ENCODE measurements at places on chromosomes 5 and 9.

- no peak for DNase-seq
Observed at GRCh38 chr9:137710704-137711103, 91.9 kb downstream of the EHMT1 start.

DNA sequence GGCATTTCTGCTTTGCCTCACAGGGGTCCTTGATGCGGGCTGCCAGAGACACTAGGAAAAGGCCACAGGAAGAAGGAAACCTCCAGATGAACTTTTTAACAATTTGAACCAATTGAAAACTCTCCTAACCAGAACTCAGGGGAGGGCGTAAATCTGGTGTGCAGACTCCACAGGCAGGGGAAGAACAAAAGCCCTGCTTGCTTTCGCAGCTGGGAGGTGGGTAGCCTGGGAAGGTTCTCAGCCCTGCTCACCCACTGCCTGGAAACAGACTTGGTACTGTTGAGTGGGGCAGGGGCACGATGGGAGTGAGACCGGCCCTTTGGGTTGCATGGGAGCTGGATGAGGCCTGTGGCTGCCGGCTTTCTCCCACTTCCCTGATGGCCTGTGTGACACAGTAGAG, 237.8 kb upstream of the TLE4 start:
- DNase-seq, result no peak

GRCh38 chr5:159410480-159410879, 80.2 kb upstream of the IL12B start:
- no peak for DNase-seq

GRCh38 chr5:21613971-21614488, 1239.1 kb downstream of the CDH12 start:
- no peak for DNase-seq

DNA sequence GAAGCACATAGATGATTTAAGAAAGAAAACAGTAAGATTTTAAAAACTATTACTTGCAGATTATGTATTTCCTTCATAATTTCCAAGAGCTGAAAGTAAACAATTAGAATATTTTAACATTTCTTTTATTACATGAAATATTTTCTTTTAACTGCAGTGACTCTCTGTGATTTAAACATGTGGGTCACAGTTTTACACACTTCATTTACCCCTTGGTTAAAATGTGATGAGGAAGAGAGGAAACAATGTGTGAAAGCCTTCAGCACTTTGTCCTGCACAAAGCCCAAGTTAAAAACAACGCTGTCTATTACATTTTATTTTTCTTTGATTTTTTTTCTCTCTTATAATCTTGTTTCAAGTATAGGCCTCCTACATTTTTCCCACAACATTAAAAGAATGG, 801.3 kb downstream of the CDH12 start:
- no peak for DNase-seq

GRCh38 chr9:136225366-136225747, 20.3 kb downstream of the QSOX2 start:
- no peak for DNase-seq

DNA sequence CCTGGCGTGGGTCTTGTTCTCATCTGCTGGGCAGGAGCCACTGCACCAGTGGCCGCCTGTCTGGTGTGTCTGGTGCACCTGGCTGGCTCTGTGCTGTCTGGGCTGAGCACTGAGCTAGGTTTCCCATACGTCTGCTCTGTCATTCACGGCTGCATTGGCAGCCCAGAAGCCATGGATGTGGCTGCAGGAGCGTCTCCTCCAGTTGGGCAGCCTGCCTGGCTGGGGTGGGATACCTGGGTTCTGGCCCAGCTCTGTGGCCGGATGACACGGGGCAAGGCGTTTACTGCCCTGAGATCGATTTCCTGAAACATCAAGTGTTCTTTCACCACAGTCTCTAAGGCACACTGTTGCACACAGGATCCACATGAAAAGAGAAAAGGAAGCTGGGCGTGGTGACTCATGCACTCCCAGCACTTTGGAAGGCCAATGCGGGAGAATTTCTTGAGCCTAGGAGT, 25.5 kb upstream of the SLC25A51 start:
- DNase-seq, result no peak

- DNase-seq, result no peak
Observed at GRCh38 chr5:96315431-96315830, 117.6 kb downstream of the PCSK1 start.

DNA sequence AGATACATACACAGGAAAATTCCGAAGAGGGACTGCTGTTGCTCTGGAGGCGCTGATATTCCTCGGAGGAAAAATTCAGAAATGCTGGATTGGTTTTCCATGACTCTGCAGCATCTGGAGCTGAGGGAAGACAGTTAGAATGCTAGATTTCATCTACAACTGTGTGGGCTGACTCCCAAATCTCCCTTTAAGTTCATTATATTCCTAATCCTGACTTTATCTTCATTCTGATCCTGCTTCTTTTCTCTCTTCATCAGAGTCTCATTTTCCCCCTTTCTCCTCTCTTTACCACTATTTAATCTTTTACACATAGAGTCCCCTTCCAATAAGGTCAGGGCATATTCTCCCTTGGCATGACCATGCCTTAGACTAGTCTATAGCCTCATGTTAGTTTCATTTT, at the start of gene OR1N1:
OR1N1 (minus strand) TSS at position 101 of the 400 bp plus-strand sequence; CDS start at position 101, 0 bp downstream.
- no peak for DNase-seq

GRCh38 chr5:150577378-150578139, 62.9 kb upstream of the SYNPO start:
- no peak for DNase-seq

DNA sequence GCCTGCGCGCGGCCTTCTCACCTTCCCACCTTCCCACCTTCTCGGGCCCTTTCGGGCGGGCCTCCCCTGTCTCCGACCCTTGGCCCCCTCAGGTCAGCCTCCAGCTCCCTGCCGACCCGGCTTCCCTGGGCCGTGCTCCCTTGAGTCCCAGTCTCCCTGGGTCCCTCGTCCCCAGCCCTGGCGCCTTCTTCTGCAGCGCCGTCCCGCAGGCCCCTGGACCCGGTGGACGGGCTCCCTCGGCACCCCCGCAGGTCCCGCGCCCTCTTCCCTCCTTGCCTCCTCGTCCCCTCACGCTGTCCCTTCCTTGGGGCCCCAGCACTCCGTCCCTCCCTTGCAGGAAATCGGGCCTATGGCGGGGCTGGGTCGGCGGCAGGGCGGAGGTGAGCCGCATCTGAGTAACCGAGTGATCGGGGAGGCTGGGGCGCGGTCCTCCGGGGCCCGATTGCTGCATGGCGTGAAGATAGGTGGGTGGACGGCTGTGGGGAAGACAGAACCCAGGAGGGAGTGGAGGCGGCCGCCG, 7.6 kb downstream of the ARPC5L start:
- DNase-seq, result no peak

DNA sequence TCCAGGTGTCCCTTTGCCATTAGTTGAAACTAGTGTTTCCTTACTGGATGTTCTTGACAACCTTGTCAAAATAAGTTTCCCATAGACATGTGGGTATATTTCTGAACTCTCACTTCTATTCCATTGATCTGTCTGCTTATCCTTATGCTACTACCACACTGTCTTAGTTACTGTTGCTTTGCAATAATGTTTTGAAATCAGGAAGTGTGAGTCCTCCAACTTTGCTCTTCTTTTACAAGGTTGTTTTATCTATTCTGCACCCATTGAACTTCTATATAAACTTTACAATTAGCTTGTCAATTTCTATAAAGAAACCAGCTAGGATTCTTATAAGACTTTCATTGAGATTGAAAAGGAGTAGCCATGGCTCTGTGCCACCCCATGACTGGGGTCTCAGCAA, 24.3 kb downstream of the CD14 start:
- no peak for DNase-seq

DNA sequence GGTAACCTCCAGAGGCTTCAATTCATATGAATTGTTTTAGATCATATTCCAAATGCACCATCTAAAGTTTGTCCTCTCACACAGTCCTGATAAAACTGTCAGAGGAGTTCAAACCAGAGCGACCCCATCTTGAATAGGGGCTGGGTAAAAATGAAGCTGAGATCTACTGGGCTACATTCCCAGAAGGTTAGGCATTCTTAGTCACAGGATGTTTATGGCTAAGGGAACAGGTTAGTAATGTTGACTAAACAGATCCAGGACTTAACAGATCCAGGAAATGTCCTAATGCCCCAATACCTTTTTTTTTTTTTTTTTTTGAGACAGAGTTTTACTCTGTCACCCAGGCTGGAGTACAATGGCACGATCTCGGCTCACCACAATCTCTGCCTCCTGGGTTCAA, 192.6 kb upstream of the PRDM9 start:
- no peak for DNase-seq

DNA sequence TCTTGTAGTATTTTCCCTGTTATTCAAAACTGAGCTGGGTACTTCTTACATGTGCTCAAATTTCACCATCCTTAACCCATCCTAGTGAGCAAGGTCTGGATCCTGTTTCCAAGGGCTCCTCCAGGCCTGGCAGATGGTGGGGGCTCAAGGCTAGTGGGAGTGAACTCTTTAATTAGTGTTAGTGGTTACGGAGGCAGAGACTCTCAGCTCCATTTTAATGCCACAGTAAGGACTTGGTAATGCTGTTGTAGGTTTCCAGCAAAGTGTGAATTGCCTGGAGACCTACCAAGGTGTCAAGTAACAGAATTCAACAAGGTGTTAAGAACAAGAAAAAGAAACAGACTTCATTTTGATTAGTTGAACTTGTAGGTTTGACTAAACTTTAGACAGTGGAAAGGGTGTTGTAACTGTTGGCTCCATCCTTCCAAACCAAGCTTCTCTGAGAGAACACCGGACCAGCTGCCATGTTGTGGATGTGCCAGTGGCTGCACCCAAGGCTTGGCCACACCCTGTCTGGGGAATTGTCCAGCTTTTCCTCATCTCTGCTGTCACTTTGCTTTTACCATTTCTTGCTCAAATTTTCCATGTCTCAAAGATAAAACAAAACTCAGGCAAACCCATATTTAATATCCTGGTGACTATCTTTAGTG, 98.7 kb downstream of the ADCY2 start:
- no peak for DNase-seq

DNA sequence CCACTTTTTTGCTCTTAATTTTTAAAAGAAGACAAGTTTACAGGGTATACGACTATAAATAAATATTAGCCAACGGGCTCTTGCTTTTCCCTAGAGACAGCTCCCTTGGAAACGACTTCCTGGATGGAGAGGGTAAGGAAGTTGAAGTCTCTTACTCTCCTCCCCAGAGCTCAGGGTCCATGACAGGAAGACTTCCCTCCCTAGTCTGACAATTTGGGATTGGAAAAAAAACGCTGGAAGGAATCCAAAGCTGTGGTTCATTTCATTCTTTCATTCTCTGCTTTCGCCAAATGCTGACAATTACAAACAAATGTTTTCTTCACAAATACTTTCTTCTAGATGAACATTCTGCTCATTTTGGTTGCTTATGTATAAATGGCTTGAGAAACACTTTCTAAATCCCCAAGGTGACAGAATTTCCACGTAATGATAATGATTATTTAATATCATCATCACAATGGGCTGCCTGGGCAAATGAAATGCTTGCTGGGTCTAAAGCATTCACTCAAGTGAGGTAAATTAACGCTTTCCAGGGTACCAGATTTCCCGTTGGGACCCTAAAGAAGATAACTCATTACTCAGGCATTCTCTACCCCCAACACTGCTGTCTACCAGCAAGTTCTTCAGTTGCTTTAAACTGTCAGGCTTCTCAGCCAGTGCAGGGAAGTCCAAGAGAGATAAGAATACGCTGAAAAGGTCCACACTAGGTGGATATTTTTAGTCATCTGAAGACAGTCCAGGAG, 139.8 kb upstream of the SLC30A5 start:
- no peak for DNase-seq

DNA sequence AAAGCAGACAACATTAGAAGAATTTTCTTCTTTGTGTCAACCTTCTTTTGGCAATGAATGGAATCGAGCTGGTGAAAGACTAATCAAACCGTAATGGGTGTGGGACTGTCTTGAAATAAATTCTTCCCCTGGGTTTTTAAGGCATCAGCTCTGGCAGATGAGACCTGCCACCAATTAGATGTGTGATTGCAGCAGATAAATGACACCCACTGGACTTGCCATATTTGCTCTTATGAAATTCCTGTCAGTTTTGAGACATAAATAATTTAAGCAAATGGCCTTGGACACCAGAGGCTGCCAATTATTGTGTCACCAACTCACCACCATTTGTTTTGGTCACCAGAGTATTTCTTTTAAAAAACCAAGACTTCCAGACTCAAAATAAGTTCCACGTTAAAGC, 135.9 kb upstream of the RGMB start:
- DNase-seq, result no peak

- no peak for DNase-seq
Observed at GRCh38 chr9:3906437-3907213, 380.8 kb upstream of the RFX3 start.

GRCh38 chr9:136051837-136052471, 43.1 kb downstream of the NACC2 start:
- DNase-seq, result no peak

DNA sequence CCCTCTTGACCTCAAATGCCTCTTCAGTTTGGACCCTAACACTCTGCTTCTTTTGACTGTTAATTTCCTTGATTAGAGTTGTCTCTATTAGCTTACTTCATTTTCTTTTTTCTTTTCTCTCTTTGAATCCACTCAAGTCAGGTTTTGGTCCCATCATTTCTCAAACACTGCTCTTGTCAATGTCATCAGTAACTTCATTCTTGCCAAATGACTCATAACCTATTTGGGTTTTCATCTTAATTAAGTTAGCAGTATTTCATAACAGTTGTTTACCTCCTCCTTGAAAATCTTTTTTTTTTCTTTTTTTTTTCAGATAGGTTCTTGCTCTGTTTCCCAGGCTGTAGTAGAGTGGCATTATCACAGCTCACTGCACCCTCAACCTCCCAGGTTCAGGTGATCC, 119.6 kb downstream of the PARP8 start:
- no peak for DNase-seq

DNA sequence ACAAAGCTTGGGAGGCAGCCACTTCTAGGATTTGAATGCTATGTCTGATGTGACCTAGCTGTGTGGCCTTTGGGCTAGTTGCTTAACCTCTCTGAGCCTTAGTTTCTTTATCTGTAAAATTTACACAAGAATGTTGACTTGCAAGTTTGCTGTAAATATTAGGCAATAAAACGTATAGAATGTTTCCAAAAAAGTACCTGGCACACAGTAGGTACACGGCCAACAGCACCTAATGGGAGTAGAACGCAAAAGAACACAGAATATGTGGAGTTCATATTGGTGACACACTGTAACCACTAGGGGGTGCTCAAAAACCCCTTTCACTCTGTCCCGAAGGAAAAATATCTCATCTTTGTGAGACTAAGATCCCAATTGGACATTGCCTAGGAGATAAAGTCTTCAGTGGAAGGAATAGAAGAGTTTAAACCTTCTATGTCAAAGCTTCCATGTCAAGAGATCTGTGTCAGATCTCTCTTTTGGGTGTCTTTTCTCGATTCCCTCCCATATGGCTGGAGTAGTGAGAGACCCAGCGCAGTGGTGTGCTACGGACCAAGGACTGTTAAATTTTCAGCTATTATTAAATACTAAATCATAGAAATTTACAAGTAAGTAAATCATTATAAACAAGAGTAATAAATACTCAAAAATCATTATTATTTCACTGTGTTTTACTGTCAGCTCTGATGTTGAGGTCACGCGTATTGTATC, 145.4 kb upstream of the RAD23B start:
- DNase-seq, result no peak

GRCh38 chr5:8923526-8923925, 622.3 kb downstream of the SEMA5A start:
- no peak for DNase-seq
